ENCODE measurements at places on chromosomes 1 and 21. TPM values are rescaled to one million over a fixed set of nuclear protein-coding genes. Genes with fewer than 3 reads are reported as not detected.

DNA sequence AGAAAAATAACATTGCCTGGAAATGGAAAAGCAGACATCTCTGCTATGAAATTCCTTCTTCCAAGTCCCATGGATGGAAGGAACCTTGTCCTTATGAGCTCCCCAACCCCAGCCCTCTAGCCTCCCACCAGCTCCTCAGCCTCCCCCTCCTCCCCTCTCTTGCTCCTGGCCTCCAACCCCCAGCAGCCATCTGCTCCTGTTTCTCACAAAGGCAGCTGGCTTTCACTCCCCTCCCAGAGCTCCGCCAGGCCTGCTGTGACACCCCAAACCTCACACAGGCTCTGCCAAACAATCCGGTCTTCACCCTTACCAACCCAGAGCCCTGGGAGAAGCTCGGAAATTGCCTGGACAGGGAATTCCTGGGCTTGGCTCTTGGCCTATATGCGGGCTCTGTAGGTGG lies 69.2 kb downstream of the KLHDC7A start:
- no peak overlapping the region for H3K4me3 ChIP-seq
- no peaks in the 10 kb centered on the region for H3K36me3 ChIP-seq
- no peaks in the 10 kb centered on the region for H3K27me3 ChIP-seq
- no peak overlapping the region for H3K27ac ChIP-seq

DNA sequence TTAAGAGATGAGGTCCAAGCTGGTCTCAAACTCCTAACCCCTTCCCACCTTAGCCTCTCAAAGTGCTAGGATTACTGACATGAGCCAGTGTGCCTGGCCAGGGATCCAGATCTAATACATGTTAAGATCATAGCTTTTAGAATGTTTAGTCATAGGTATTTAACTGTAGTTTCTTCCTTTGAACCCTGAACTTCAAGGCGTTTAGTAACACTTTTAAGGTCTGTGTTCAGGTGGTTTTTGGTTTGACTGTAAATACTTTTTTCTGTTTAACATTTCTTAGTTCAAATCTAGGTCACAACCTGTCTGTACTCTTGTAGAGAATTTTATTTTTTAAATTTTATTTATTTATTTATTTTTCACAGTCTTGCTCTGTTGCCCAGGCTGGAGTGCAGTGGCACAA lies 28.1 kb downstream of the RAP1A start:
- no peaks in the 10 kb centered on the region for H3K36me3 ChIP-seq
- no peaks in the 10 kb centered on the region for H3K27me3 ChIP-seq
- H3K4me3 ChIP-seq, result no peak overlapping the region
- H3K27ac ChIP-seq, result no peak overlapping the region
- H3K4me1 ChIP-seq, result peaks cover 31% of the 10 kb centered on the region

DNA sequence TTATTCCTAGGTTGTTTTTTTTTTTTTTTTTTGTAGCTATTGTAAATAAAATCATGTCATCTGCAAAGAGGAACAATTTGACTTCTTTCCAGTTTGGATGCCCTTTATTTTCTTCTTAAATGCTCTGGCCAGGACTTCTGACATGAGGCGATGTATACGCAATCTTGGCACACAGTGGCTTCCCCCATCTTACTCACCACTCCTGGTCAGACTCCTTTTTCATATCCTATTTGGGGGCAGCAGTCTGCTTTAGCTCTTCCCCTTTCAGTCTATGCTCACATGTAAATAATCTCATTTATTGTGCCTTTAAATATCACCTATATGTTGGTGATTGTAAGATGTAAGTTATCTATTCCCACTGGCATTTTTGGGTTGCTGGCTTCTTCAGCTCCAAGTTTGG lies 56.1 kb downstream of the SLAMF6 start:
- H3K27ac ChIP-seq, result no peak overlapping the region
- no peak for DNase-seq
- H3K36me3 ChIP-seq, result no peaks in the 10 kb centered on the region

DNA sequence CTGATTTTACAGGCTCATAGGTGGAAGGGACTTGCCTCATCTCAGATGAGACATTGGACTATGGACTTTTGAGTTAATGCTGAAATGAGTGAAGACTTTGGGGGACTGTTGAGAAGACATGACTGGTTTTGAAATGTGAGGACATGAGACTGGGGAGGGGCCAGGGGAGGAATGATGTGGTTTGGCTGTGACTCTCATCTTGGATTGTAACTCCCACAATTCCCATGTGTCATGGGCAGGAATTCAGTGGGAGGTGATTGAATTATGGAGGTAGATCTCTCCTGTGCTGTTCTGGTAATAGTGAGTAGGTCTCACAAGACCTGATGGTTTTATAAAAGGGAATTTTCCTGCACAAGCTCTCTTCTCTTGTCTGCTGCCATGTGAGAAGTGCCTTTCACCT lies 20.8 kb downstream of the SCYL3 start:
- no peak overlapping the region for H3K4me3 ChIP-seq
- no peaks in the 10 kb centered on the region for H3K4me1 ChIP-seq
- no peak overlapping the region for H3K27ac ChIP-seq
- H3K36me3 ChIP-seq, result peaks cover 100% of the 10 kb centered on the region
- no peak for DNase-seq

DNA sequence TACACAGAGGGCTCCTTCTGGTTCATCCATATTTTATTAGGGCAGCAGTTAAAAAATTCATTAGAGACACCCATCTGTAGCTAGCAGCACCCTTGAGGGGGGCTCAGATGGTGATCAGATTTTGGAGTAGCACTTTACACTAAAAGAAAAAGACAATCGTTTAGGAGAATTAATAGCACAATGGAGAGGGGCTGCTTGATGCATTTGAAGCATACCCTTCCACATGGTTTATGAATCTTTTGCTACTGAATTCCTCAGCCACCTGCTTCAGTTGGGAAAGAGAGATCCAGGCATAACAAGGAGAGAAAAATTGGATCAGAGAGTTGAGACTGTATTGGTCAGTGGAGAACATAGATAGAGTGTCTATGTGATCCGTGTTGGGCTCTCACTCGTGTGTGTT lies 54.4 kb downstream of the DISC1 start:
- no peaks in the 10 kb centered on the region for H3K36me3 ChIP-seq
- H3K4me3 ChIP-seq, result no peak overlapping the region
- no peak for DNase-seq

GRCh38 chr1:226831953-226832352 lies 38.5 kb upstream of the PSEN2 start:
- H3K4me3 ChIP-seq, result no peak overlapping the region
- H3K27ac ChIP-seq, result no peak overlapping the region
- no peaks in the 10 kb centered on the region for H3K27me3 ChIP-seq
- H3K4me1 ChIP-seq, result peaks cover 15% of the 10 kb centered on the region
- H3K36me3 ChIP-seq, result no peaks in the 10 kb centered on the region

GRCh38 chr1:7704214-7705047 lies 66.7 kb upstream of the VAMP3 start:
- H3K27ac ChIP-seq, result no peak overlapping the region
- peak; percentile 94 for DNase-seq
- no peaks in the 10 kb centered on the region for H3K36me3 ChIP-seq

DNA sequence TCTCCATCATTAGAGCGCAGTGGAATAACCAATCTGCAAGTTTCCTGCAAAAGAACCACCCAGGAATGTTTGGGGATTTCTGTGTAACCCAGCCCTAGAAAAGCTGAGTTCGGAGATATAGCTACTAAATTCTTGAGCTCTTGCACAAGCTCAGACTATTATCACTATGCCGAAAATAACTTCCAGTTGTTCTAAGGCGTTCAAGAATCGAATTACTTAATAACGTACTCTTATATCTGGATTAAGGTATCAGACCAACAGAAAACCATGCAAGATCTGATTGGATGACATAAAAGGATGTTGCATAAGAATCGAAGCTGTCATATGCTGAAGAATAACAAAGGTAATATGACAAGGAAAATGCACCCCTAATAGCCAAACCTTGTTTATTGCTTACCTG lies 7.5 kb upstream of the LAMC2 start:
- no peak overlapping the region for H3K4me3 ChIP-seq
- DNase-seq, result no peak
- no peaks in the 10 kb centered on the region for H3K27me3 ChIP-seq
- H3K36me3 ChIP-seq, result no peaks in the 10 kb centered on the region
- no peak overlapping the region for H3K27ac ChIP-seq

GRCh38 chr21:41029571-41029970 lies 138.4 kb upstream of the BACE2 start:
- no peak for DNase-seq
- no peaks in the 10 kb centered on the region for H3K36me3 ChIP-seq
- H3K4me1 ChIP-seq, result no peaks in the 10 kb centered on the region
- no peaks in the 10 kb centered on the region for H3K27me3 ChIP-seq
- H3K27ac ChIP-seq, result no peak overlapping the region
- H3K4me3 ChIP-seq, result no peak overlapping the region

- no peaks in the 10 kb centered on the region for H3K4me1 ChIP-seq
- no peak for DNase-seq
- no peak overlapping the region for H3K4me3 ChIP-seq
- no peaks in the 10 kb centered on the region for H3K27me3 ChIP-seq
- no peak overlapping the region for H3K27ac ChIP-seq
Measured at GRCh38 chr21:26281506-26281905, 110.9 kb upstream of the APP start.

DNA sequence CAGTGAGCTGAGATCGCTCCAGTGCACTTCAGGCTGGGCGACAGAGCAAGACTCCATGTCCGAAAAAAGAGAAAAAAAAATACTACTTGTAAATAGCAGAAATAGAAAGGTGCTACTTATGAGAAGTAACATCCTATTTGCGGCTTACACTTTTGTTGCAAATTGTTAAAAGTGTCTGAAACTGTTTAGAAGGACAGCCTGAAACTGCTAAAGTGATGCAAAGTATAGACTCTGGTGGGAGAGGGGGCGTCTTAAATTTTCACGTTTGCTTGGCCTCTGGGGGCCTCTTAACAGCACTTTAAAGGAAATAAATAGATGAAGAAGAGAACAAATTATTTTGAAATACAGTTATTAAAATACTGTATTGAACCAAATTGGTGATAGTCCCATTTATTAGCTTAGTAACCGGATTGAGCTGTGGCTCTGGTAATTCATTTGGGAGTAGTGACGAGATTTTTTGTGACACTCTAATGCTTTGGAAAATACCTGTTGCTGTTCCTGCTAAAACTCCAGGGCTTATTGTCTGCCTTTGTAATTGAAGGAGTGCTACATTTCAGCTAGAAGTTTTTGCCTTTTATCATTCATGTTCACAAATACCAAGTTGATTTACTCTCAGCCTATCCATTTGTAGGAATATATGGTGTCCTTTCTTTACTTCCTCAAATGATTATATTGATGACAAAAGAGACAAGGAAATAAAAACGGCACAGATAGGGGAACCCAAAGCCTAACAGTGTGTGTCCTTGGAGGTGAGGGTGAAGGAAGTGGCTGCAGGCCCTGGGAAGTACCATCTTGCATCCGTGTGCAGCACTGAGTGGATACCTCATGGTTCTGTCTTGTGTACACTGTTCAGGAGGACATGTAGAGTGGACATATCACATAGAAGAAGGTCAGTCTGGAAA lies 6.2 kb downstream of the PKNOX1 start:
- peaks cover 8% of the 10 kb centered on the region for H3K36me3 ChIP-seq
- DNase-seq, result no peak
- no peak overlapping the region for H3K4me3 ChIP-seq
- peaks cover 27% of the 10 kb centered on the region for H3K4me1 ChIP-seq
- H3K27me3 ChIP-seq, result no peaks in the 10 kb centered on the region
- H3K27ac ChIP-seq, result no peak overlapping the region

DNA sequence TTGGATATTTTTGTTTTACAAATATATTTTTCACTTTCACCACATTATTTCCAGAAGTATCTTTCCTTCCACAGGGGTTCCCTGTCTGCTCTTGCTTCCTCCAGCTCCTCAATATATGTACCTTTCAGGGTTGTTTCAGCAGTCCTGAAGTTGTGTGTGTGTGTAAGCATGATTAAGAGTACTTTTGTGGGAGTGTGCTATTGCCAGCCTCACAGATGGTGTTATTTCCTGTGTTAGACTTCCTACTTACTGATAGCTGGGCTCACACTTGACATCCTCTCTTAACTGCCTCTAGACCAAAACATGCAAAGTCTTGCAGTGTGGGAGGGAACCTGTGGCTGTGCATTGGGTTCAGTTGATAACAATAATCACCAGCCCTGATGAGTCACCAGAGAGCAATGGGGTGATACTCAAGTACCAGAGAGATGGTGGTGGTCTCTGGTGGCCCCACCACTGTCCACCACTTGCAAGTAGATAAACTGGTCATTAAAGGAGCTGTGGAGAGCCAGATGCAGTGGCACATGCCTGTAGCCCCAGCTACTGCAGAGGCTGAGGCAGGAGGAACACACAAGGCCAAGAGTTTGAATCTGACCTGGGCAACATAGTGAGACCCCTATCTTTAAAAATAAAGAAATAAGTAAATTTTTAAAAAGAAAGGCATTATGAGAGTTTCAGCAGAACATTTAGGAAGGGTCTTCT lies 126.7 kb downstream of the NR5A2 start:
- no peak for DNase-seq
- no peaks in the 10 kb centered on the region for H3K27me3 ChIP-seq
- H3K27ac ChIP-seq, result no peak overlapping the region
- H3K36me3 ChIP-seq, result no peaks in the 10 kb centered on the region

DNA sequence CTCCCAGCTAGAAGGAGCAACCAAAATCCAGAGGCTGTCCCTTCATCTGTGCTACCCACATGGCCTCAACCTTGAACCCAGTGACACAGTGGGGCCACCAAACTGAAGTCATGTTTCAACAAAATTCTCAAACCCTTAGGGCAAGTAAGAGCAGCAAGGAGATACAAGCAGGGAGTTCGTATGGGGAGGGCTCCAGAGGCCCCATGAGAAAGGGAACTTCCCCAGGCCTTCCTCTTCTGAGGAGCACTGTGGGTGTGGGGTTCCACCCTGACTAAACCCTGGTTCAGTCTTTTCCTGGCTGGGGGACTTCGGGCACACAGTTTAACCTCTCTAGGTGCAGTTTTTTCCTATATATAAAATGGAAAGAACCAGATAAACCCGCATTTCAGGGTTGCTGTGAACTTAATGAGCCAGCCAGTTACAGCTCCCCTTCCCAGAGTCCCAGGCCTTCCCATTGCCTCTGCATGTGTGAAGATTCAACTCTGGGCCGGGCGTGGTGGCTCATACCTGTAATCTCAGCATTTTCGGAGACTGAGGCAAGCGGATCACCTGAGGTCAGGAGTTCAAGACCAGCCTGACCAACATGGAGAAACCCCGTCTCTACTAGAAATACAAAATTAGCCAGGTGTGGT lies 8.0 kb upstream of the THEMIS2 start:
- DNase-seq, result no peak
- no peaks in the 10 kb centered on the region for H3K4me1 ChIP-seq
- no peaks in the 10 kb centered on the region for H3K27me3 ChIP-seq
- H3K4me3 ChIP-seq, result no peak overlapping the region
- no peaks in the 10 kb centered on the region for H3K36me3 ChIP-seq

DNA sequence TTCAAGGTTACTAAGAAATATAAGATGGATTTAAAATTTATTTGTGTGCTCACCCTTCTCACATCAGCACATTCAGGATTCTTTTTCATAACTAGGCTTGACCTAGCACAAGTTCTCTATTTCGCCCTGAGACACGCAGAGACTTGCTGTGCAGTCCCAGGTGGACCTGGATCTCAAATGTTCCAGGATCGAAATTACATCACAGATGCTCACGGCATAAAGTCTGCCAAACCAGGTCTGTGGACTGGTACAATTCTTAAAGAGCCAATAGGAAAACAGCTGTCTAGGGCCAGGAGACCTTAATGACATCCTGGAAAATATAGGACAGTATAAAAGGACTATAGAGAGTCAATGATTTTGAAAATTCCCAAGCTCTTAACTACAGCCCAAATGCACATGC lies 2.2 kb downstream of the PGBD5 start:
- no peak overlapping the region for H3K27ac ChIP-seq
- H3K4me3 ChIP-seq, result no peak overlapping the region
- DNase-seq, result no peak
- H3K36me3 ChIP-seq, result no peaks in the 10 kb centered on the region
- peaks cover 4% of the 10 kb centered on the region for H3K4me1 ChIP-seq
- peaks cover 24% of the 10 kb centered on the region for H3K27me3 ChIP-seq

The LDLRAD1 gene
- not detected for total RNA-seq

The NHLH1 gene
- 0.09 TPM for total RNA-seq

The NBPF12 gene
- total RNA-seq, result 5.7 TPM

The PDPN gene
- 15.4 TPM for total RNA-seq

The SAMSN1 gene
- 1.0 TPM for total RNA-seq

Measured in heart left ventricle (tissue), 16 donors.